Femur (tissue), 1 donor: ENCODE measurements at places on chromosomes 13 and 19.
A peak's percentile ranks its signal among the peaks of the same experiment; 100 is the strongest.

- DNase-seq = no peak
These were observed 336.6 kb downstream of the TEX29 start for GRCh38 chr13:111657013-111657412.

- DNase-seq = no peak
These were observed 10.5 kb downstream of the FOXA3 start for GRCh38 chr19:45874620-45874966.

GRCh38 chr13:113558461-113558860 lies 26.1 kb upstream of the TFDP1 start:
- no peak for DNase-seq

- DNase-seq = no peak
These were observed 13.5 kb upstream of the CCDC97 start for GRCh38 chr19:41296433-41296871.

DNA sequence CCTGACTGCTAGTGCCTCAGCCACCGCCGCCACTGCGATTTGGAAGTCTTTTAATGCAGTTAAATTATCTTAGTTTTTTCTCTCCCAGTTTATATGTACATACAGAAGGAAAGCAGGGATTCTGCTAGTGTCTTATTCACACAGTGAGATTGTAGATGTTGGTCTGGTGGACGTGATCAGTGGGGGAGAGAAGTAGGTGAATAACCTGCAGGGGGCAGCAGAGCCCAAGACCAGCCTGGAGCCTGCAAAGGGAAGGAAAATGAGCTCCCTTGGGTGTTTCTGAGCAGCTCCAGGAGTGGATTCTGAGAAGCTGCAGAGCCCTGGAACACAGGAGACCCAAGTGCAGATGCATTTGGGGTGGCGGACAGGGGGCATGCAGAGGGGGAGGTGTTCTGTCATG lies 26.3 kb downstream of the ZNF844 start:
- peak; percentile 84 for DNase-seq

- peak; percentile 65 for DNase-seq
These were observed 8.5 kb downstream of the CCDC8 start for GRCh38 chr19:46404753-46405468.

GRCh38 chr19:14556662-14557188 lies 15.1 kb downstream of the NDUFB7 start:
- DNase-seq = peak; percentile 84

DNA sequence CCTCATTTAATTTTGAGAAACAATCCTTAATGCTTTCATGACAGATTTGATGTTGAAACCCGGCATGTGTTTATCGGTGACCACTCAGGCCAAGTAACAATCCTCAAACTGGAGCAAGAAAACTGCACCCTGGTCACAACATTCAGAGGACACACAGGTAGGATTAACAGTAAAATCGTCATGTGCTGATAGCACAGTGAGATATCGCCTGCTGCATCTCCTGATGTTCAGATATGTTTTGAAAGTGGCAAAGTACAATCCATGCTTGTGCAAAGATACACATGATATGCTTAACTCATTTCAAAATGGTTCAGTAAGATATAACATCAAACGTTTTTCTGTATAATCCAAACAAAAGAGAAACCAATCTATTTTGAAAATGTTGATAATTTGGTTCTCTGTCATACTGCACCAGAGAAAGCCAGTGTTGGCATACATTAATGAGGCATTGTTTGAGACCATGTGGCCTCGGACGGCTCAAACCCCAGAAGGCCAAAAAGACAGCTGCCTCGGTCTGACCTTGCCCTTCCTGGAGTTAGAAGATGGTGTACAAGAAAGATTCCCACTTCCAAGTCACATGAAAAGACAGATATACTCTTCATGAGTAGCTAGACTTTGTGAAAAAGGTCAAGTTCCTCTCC lies 76.2 kb downstream of the DHRS12 start:
- no peak for DNase-seq

- no peak for DNase-seq
These were observed 54.3 kb downstream of the MTMR6 start for GRCh38 chr13:25232937-25233515.

DNA sequence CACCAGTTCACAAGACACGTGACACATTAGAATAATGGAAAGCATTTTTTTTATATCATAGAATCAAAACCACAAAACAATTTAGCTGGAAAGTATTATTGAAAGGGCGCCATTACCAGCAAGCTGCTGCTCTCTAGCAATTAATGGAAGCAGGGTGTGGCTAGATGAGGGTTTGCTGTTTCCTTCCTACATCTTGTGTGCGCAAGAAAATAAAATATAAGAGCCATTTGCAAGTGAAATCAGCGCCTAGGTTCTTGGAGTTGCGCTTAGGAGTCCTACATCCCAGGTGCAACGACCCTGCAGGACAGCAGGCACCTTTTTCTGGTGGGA lies 140.9 kb downstream of the ZNF536 start:
- no peak for DNase-seq

- peak; percentile 79 for DNase-seq
These were observed 657 bp downstream of the PLIN3 start for GRCh38 chr19:4866595-4867424.

DNA sequence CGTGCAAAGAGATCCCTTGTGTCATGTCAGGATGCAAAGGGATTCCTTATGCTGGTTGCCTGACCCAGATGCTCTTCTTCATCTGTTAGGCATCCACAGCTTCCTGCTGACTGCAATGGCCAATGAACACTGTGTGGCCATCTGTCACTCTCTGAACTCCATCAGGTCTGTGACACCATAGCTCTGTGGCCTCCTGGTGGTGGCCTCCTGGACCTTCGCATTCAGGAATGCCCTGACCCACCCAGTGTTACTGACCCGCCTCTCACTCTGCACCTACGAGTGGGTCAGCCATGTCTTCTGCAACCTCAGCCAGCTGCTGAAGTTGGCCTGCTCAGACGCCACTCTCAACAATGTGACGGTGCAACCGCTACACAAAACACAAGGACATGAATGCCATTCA lies 23.9 kb upstream of the TPM4 start:
- DNase-seq = no peak

DNA sequence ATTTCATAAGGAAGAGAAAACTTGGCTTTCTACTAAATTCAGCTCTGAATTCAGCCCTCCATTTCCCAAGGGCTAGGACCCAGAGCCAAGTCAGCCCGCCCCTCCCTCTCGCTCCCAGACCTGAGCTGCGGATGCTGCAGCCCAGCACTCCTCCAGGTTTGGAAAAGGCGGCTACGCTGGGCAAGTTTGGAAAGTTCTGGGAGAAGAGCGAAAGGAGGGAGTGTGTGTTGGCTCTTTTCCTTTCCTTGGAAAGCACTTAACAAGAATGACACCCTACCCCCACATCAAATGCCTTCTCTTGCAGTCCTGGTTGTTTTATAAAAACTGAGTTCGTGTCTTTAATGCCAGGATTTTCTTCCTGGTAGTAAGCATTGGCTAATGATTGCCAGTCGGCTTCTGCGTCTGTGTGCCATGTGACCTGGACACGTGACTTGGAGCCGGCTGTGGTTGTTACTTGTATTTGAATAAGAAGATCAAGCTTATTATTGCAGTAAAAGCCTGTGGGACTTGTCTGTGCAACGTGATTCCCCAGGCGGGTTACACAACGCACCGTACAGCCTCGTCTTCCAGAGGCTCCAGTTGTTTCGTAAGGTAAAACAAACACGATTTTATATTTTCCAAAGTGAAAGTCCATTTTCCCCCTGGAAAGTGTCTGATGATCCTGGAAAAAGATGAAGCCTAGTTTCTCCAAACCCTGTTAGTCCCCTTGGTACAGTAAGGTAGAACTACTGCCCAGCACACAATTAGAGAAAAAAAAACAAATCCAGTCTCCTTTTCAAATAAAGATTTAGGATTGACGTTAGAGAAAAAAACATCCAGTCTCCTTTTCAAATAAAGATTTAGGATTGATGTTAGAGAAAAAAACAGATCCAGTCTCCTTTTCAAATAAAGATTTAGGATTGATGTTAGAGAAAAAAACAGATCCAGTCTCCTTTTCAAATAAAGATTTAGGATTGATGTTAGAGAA lies 26.8 kb upstream of the UBE2L5 start:
- DNase-seq = peak; percentile 90

DNA sequence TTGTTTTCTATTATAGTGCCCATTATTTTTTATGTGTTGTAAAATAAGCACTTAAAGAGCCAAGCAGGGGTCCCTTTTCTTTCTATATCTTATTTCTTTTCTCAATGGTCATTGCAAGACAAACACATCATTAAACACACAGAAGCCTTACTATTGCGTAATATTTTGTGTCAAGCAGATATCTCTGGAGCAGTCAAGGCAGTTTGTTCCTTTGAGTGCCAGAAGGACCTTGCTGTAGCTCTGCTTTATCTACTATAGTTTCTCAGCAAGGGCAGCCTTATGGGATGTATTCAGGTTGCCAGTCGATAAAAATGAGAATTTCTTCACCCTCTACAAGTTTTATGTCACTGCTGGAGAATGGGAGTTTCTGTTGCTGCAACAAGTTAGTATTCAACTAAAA lies 319.3 kb downstream of the TDRD3 start:
- no peak for DNase-seq

DNA sequence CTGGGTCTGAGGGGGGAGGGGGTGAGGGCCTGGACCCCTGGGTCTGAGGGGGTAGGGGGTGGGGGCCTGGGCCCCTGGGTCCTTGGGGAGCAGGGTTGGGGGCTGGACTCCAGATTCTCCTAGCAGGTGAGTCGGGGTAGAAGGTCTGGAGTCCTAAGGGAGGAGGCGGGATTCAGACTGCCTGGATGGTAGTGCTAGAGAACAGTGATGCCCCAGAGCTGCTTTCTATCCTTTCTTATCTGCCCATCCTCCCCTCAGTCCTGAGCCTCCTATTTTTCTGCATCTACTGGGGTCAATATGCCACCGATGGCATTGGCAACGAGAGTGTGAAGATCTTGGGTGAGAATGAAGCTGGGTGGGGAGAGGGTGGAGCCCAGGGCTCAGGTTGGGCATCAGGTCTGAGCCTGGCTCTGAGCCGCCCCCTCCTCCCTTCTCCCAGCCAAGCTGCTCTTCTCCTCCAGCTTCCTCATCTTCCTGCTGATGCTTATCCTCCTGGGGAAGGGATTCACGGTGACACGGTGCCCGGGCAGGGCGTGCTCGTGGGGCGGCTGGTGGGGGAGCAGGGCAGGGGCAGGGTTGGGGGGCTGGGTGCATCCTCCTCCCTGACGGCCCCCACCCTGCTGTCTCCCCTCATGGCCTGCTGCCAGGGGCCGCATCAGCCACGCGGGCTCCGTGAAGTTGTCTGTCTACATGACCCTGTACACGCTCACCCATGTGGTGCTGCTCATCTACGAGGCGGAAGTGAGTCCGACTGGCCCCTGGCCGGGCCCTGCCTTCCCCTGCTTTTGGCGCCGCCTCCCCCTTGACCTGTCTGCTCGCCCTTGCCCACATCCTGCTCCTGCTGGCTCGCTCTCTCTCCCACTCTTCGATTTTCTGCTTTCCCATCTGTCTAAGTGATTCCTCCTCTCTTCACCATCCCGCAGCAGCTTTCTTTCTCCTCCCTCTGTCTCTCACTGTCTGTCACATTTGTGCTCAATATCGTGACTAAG lies 3.4 kb downstream of the TMEM145 start:
- no peak for DNase-seq

- DNase-seq = no peak
These were observed 2.1 kb downstream of the SIAH3 start for GRCh38 chr13:45849408-45849807.

DNA sequence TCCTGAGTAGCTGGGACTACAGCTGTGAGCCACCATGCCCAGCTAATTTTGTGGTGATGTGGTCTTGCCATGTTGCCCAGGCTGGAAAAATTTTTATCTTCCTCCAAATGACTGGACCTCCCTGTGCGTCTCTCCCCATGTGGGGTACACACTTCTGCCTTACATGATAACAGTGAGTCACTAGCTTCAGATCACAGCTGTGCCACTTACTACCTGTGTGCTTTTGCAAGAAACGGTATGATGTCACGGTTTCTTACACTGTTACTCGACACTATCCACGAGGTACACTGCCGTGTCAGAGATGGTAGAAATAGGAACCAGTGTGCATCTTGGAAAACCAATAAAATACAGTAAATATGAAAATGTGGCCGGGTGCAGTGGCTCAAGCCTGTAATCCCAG lies 17.5 kb upstream of the ZNF414 start:
- DNase-seq = no peak

- DNase-seq = no peak
These were observed 86.0 kb downstream of the GADD45B start for GRCh38 chr19:2561895-2562294.

- DNase-seq = no peak
These were observed 85.4 kb upstream of the TUBA3C start for GRCh38 chr13:19266979-19267378.

GRCh38 chr13:114155320-114155719 lies 22.9 kb upstream of the RASA3 start:
- DNase-seq = no peak

- DNase-seq = peak; percentile 51
These were observed 422 bp upstream of the MTUS2 start for GRCh38 chr13:28819735-28820098.

DNA sequence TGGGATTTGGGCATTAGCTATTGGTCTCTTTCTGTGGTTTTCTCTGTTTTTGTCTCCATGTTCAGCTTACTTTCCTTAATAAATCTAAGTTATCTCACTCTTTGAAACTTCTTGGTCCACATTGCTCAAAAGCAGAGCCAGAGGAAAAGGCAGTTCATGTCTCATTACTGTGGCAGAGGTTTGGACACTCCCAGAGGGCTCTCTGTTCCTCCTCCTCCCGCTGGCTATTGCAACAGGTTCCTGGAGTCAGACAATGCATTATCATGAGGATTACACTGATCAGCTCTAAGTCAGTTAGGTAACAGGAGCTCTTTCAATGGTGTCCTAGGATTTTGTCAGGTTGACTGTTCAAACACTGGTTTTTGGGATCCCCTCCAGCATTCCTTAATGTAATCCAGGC lies 298.8 kb downstream of the NDFIP2 start:
- no peak for DNase-seq

DNA sequence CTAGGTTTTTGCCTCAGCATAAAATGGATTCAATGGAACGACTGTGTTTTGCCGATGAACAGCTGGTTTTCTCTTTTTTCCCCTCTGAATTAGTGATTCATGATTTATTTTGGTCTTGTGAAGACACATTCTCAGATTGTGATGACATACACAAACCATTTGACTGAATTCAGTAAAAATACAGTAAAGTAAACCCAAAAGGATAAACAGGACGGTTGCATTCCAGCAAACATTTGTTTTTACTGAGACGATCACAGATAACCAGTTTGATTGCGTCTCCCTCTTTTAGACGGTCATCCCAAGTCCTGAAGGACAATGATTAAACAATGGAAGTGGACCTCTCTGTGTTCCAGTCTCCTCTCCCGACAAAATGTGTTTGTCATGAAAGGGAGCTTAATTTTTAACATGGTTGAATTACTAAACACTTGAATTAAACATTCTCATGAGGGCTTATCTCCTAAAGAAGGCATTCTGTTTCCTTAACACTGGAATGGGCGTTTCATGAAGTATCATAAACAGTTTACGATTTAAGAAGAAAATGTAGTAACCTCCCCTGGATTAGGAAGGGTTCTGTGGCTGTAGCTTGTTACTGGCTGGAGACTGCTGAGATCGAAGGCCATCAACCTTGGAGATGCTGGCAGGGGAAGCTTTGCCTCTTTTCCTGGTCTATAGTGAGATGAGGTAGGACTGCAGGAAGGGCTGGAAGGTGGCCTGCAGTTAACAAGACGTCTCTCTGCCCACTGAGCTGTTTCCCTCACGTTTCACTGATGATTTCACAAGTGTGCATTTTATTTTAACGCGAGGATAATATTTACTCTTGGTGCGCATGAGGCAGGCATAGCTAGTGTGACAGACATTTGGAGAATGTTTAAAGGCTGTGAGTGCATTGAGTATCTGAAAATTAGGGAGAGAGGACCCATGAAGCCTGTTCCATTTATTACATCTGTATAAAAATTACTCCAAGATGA lies 457.9 kb downstream of the FGF9 start:
- DNase-seq = no peak

GRCh38 chr13:43629691-43630480 lies 156.9 kb downstream of the ENOX1 start:
- DNase-seq = no peak
